ENCODE measurements at places on chromosomes 13 and 19.
A peak's percentile ranks its signal among the peaks of the same experiment; 100 is the strongest.

GRCh38 chr13:23421596-23421995 is 11.9 kb downstream of the SACS start:
- DNase-seq, result no peak

DNA sequence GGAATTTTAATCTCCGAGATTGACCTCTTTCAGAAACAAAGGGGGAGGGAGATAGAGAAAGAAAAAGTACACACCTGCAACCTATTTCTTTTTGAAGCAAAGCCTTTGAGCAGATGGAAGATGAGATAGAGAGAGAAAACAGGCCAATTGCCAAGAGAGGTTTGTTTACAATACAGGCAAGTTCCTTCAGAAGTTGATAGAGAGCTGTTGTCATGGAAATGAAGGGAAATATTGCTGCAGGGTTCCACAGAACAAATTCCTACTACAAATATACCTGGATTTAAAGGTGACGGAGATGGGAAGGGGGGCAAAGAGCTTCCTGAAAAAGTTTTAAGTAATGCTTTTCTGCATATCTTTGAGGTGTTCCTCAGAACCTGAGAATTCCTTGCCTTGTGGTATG is 388.4 kb downstream of the NDFIP2 start:
- DNase-seq, result no peak

DNA sequence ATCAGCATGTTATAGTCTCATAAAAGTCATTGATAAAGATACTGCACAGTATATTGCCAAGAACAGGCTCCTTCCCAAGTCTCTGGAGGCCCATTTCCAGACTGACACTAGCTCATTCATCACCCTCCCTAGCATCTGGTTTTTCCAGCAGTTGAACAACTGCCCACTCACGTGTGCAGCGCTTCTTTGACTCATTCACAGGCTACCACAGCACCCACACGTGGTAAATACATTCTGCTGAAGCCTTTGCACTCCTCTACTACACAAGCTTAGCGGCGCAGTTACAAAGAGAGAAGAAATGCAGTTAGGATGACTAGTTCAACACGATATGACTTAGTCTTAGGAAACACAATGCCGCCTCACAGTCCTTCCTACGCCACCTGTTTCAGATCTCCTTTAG is 87.7 kb downstream of the DOCK9 start:
- peak; percentile 74 for DNase-seq

GRCh38 chr19:33300894-33301143 is 1.5 kb downstream of the CEBPA start:
- DNase-seq, result no peak

DNA sequence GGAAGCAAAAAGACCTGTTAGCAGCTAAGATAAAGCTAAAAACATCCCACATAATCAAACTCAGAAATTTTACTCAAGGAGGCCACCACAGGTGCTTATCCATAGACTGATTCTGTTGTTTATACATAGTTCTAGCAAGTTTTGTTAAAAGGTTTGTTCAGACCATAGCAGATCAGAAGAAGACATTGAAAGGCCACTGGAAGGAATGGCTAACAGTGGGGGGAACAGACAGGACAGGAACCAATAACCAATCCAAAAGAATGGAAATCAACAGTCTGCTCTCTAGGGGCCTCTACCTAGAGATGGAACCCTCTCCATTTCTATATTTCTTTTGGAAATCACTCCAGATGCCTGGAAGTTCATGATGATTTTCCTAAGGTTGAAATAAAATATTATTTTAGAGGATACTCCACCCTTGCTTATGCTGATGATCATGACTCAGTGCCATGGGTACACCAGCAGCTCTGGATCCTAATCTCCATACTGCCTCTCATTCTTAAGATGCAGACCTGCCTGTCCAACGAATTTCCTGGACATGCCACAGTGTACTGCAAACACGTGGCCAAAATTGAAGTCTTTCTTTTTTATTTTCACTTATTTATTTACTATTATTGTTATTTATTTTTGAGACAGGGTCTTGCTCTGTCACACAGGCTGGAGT is 260.0 kb downstream of the MYO16 start:
- DNase-seq, result no peak

GRCh38 chr13:51682686-51683085 is 98.4 kb downstream of the WDFY2 start:
- no peak for DNase-seq

DNA sequence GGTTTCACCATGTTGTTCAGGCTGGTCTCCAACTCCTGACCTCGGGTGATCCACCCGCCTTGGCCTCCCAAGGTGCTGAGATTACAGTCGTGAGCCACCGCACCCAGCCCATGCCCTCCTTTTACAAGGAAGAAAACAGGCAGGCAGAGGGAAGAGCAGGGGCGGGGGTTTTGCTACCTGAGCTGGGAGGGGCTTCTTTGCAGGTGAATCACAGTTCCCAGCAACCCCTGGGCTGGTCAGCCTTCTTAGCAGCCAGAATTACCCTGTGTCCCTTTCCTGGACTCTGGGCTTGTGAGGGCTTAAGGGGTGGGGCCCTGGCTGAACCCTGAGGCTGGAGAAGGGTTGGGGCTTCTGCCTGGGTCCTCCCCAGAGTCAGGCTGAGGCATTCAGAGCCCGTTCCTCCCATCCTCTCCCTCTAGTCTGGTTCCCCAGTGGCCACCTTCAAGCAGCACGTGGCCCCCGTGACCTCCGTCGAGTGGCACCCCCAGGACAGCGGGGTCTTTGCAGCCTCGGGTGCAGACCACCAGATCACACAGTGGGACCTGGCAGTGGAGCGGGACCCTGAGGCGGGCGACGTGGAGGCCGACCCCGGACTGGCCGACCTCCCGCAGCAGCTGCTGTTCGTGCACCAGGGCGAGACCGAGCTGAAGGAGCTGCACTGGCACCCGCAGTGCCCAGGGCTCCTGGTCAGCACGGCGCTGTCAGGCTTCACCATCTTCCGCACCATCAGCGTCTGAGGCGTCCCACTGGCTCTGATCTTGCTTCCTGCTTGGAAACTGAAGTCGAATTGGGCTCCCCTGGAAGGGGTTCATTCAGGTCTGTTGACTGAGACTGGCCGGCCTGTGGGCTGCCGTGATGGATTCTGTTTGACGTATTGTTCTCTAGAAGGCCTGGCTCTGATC is 2.8 kb upstream of the KCNJ14 start:
- no peak for DNase-seq

GRCh38 chr13:21435687-21436151 is 23.4 kb downstream of the ZDHHC20 start:
- DNase-seq, result peak; percentile 45

DNA sequence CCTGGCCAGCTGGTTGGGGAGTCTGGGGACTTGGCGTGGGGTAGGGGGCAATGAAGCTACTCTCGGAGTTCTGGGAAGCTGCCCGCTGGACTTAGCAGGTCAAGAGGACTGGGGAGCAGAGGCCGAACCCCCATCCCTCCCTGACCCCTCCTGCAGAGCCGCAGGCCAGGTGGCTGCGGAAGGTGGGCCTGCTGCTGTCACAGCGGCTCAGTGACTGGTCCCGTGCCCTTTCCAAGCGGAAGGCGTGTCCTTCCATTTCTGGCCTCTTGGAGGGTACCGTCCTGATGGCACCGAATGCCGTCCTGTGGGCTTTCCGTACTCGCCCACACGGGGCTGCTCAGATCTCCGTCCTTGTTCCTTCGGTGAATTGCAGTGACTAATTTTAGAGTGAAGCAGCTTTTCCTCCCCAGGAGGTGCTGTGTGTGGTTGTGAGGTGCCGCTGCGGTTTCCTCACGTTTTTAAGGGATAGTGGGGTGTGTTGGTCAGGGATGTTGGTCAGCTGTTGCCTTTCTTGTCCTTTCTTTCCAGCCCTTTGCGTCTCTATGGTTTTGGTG is 20.8 kb downstream of the DOT1L start:
- no peak for DNase-seq

GRCh38 chr13:40390401-40390916 is 276.0 kb downstream of the FOXO1 start:
- DNase-seq, result no peak

GRCh38 chr13:113117911-113118260 is 4.7 kb upstream of the F10 start:
- DNase-seq, result no peak

GRCh38 chr19:46124638-46125115 is at the start of gene IGFL3:
Gene IGFL3, minus strand, starts transcription at chr19:46124688. Its CDS starts 39 bp downstream, at chr19:46124649.
- no peak for DNase-seq

DNA sequence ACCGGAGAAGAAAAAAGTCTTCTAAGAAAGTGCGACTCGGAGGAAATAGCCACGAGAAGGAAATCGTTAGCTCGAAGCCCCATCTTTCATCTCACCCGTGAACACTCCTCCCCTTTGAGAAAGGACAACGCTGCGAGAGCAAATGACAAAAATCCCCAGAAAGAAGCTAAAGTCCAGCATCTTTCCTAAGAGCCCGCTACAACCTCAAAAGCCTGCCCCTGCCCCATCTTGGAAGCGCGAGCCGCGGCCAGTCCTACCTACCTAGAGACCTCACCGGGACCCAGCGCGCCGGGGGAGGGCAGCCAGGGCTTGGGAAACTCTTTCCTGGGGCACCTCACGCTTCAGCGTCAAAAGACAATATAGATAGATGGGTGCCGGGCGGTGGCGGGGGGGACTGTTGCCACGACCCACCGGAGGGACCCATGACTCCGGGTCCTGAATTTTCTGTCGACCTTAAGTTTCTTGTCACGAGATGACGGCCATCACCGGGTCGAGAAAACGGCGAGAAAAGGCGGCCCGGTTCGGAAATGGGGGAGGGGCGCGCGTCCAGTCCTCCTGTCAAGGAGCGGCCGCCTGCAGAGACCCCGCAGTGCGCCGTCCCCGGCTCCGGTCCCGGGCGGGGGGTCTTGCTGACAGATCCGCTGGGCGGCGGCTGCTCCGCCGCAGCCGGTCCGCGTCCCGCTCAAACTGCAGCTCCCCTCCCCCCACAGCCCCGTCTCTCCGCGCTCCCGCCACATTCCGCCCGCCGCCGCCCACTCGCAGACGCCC is 65.9 kb downstream of the KCNRG start:
- DNase-seq, result peak; percentile 75

GRCh38 chr19:49558591-49558990 is 21.8 kb downstream of the NOSIP start:
- peak; percentile 59 for DNase-seq

- DNase-seq, result no peak
Measured at GRCh38 chr13:105936816-105937215, 598.6 kb downstream of the EFNB2 start.

GRCh38 chr13:97341135-97341534 is 92.8 kb upstream of the RAP2A start:
- DNase-seq, result no peak

- no peak for DNase-seq
Measured at GRCh38 chr19:3790941-3791340, 4.8 kb upstream of the MATK start.

GRCh38 chr13:94218951-94219350 is 260.5 kb downstream of the DCT start:
- no peak for DNase-seq

DNA sequence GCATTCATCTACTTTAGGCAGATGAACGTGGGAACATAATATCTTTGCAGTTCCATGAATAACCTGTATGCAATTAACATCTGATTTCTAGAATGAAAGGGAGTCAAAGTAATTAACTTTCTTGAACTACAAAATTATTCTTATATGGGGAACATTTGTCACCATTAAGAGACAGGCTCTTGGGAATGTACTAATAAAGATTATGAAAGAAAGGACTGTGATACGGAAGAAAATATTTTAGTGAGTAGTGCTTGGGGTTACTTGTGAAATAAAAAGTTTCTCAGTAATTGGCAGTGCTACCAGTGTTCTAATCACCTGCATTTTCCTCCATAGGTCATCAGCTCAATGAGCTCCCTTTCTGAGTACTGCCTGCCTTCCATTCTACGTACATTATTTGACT is 85.4 kb downstream of the FRY start:
- DNase-seq, result no peak

DNA sequence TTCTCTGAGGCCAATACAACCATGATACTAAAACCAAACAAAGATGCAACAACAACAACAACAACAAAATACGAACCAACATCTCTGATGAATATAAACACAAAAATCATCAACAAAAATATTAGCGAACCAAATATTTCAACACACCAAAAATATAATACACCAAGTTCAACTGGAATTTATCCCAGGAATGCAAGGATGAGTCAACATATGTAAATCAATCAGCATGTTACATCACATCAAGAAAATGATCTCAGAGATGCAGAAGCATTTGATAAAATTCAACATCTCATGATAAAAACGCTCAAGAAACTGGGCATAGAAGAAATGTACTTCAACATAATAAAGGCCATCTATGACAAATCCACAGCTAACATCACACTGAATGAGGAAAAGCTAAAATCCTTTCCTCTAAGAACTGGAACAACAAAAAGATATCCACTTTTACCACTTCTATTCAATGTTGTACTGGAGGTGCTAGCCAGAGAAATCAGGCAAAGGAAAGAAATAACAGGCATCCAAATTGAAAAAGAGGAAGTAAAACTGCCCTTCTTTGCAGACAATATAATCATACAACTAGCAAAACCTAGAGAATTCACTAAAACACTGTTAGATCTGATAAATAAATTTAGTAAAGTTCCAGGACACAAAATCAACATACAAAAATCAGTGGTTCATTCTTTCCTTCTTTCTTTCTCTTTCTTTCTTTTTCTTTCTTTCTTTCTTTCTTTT is 2448.7 kb upstream of the PCDH20 start:
- DNase-seq, result no peak

GRCh38 chr13:86108334-86108733 is 309.1 kb upstream of the SLITRK6 start:
- DNase-seq, result no peak

- no peak for DNase-seq
Measured at GRCh38 chr19:50673118-50673517, 23.9 kb downstream of the C19orf81 start.

- DNase-seq, result no peak
Measured at GRCh38 chr19:10637894-10638293, 12.5 kb downstream of the SLC44A2 start.

DNA sequence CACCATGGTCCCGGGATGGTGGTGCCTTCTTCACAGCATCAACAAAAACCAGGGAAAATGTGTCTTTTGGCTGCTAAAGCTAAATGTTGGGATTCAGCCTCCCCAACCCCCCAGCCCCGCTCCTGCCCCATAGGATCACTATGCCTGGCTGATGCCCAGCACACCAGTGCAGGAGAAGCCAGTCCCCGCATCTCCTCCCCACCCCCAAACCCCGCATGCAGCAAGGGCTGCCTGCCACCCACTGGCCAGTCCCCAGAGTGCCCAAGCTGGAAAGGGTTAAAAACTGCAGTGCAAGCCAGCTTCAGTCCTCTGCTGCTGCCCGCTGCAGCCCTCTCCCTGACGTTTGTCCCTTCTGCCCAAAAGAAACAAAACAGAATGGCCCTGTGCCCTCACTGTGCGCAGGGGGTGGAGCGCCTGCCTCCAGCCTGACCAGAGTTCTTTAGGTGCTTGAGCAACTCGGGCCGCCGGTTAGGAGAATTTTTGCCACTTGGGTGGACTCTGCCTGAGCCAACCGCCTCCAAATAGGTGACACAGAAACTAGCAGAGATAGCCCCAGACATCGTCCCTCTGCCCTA is 3.7 kb downstream of the CALM3 start:
- DNase-seq, result no peak

All from activated CD4-positive, alpha-beta T cell treated with anti-CD3 and anti-CD28 coated beads for 48 hours (primary cell).